NCI-H345 (cell line): ENCODE measurements at places on chromosomes 7 and 10.
A peak's percentile ranks its signal among the peaks of the same experiment; 100 is the strongest.

DNA sequence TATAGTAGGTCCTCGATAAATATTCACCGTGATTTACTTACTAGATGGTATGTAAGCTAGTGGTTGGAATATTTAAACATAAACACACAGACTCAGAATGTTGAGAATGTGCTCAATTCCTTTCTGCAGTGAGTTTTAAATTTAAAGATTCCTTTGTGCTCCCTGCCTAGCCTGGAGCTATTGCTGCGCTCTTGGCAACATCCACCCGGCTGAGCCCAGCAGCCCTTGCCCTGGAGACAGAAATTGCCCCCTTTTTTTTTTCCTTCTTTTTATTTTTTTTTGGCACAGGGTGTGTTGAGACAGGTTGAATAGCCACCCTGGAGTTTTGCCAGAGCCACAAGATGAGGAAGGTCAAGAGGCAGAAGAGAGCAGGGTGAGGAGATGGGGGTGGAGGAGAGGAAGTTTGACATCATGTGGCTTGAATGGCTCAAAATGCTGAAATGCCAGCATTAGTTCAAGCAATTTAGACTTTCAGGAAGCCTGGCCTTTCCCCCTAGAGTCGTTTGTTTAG is 180.8 kb downstream of the PRKCQ start:
- no peak for DNase-seq

GRCh38 chr7:28169230-28169629 is 11.4 kb downstream of the JAZF1 start:
- no peak for DNase-seq

DNA sequence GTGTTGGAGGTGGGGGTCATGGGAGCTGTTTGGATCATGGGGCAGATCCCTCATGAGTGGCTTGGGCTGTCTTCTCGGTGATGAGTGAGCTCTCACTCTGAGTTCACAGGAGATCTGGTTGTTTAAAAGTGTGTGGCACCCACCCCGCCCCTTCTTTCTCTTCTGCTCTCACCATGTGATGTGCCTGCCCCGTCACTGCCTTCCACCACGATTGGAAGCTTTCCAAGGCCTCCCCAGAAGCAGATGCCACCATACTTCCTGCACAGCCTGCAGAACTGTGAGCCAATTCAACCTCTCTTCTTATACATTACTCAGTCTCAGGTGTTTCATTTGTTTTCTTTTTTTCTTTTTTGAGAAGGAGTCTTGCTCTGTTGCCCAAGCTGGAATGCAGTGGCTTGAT is 170.0 kb downstream of the PTPN20 start:
- no peak for DNase-seq

- DNase-seq, result peak; percentile 52
Observed at GRCh38 chr10:113099431-113100183, 149.6 kb downstream of the TCF7L2 start.

DNA sequence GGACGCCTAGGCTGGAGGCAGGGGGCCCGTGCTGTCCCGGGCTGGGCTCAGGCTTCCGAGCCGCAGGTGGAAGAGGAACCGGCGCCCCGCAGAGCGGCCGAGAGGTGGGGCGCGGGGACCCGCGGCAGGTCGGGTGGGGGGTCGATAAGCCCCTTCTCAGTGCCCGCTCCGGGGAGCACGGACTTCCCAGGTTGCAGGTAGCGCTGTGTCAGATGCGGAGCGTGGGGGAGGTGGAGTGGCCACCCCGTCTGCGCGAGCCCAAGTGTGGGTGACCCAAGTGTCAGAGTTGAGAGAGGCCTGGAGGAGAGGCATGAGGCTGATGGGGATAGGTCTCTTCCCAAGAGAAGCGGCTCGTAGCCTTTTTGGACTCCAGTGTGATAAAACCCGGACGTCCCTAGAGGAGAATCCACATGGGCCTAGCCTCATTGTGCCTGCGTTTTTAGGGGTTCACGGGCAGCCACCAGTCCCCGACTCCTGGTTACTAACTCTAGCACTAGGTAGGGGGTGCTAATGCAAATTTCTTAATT is 580 bp downstream of the EEPD1 start:
- peak; percentile 37 for DNase-seq

GRCh38 chr7:110309941-110310340 is 781.0 kb upstream of the LRRN3 start:
- DNase-seq, result no peak

DNA sequence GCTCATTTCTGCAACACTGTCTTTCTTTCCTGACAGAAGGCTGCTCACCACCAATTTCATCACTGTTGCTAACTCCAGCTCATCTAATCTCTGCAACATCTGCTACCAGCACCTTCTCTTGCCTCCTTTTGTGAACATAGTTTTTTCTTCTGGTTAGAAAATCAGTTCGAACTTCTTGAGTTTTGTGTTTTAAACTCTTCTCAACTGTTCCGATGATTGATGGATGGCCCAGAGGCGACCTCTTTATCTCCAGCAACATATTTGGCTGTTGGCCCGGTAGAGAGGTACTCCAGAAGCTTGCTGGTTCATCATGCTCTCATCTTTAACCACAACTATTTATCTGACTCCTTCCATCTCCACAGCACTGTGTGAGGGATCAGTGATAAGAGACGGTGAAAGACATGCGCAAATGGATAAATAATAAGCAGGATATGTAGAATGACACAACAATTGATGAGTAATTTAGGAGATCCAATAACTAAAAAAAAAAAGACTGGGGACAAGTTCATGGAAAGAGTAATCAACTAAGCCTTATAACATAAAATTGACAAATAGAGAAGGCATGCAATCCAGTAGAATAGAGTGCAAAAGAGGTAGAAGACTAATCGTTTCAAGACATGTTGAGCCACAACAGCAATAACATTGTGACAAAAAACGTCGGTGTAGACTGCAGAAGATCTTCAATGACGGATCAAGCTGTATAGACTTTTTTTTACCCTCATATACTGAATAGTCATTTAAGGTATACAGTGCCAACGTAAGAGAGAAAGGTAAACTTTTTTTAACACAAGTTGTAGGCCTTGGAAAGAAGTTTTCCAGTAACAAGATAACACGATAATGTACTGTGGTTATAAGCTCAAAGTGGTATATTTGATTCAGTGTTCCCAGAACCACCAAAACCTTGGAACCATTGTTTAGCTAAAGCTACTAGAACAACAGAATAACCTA is 152.2 kb downstream of the CRPPA start:
- DNase-seq, result no peak

- DNase-seq, result peak; percentile 66
Observed at GRCh38 chr7:28180364-28181147, at the start of gene JAZF1. Gene JAZF1, minus strand, starts transcription at chr7:28180795.

- DNase-seq, result peak; percentile 52
Observed at GRCh38 chr7:116672596-116673456, 830 bp downstream of the MET start.

GRCh38 chr10:102649797-102650654 is 5.7 kb downstream of the TRIM8 start:
- no peak for DNase-seq

- no peak for DNase-seq
Observed at GRCh38 chr10:11886851-11887250, 63.7 kb downstream of the PROSER2 start.

GRCh38 chr10:44870031-44870430 is 41.1 kb upstream of the TMEM72 start:
- DNase-seq, result no peak

DNA sequence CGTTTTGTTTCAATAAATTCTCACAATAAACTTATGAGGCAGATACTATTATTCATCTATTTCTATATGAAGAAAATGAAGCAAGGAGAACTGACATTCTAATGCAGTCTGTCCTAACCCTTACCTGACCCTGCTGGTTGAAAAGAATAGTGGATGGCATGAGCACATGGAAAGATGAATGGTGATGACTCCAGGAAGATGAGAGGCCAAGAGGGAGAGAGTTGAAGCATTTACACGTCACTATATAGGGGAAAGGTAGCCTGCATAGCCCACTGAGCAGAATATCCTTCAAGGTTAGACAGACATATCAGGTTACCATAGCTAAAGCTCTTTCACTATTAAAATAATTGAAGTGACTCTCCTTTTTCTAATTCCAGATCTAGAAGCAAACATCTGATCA is 163.9 kb upstream of the CDK1 start:
- DNase-seq, result no peak

DNA sequence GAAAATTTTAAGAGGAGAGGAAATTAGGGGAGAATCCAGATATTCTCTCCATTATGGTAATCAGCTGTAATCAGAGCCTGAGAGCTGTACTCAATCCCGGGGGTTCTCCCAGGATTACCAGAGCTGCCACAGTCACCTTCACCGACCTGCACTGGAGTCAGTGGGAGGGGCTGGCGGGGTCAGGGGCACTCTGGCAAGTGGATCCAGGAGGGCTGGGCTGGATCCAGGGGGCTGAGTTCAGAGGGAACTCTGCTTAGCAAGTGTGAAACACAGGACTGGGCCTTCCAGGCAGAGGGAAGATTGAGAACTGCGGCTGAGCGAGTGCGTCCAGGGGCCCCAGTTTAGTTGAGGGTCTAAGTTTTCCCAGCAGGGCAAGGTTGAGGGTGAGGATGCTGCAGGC is 89.2 kb downstream of the BMS1 start:
- no peak for DNase-seq

- no peak for DNase-seq
Observed at GRCh38 chr7:48518092-48518491, 346.8 kb downstream of the ABCA13 start.

GRCh38 chr7:11760372-11760771 is 71.6 kb downstream of the THSD7A start:
- DNase-seq, result peak; percentile 81

GRCh38 chr10:43825421-43825820 is 176.7 kb upstream of the ZNF32 start:
- no peak for DNase-seq

DNA sequence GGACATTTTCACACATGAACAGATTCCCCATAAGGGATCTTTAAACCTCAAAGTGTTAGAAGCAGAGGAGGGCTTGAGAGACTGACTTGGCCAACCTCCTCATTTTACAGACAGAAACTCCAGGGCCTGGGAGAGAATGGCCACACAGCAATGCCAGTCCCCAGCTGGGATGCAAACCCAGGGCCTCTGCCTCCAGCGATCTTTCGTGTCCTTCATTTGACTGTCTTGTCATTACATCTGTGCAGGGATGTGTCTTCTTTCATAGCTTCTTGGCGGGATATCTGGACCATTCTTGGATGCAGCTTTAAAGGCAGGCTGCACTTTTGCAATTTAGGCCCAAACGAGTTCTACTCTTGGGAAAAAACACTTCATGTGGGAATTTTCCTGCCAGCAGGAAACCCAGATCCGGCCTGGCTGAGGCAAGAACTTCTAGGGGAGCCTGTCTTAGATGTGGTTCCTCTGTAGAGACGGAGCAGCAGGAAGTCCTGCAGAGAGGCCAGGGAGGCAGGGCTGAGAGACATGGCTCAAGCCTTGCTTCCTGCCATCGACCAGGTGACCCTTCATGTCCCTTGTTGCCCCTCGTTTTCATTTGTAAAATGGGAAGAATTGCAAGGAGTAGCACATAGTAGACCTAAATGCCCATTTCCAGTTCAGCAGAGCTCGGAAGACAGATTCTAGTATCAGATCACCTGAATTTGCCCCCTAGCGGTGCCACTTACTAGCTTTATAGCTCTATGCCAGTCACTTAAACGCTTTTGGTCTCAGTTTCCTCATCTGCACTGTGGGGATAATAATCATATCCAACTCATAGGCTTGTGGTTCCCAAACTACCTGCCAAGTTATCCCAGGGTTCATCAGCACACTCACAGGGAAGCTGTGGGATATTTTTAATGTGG is 43.9 kb upstream of the SLC29A3 start:
- DNase-seq, result no peak

DNA sequence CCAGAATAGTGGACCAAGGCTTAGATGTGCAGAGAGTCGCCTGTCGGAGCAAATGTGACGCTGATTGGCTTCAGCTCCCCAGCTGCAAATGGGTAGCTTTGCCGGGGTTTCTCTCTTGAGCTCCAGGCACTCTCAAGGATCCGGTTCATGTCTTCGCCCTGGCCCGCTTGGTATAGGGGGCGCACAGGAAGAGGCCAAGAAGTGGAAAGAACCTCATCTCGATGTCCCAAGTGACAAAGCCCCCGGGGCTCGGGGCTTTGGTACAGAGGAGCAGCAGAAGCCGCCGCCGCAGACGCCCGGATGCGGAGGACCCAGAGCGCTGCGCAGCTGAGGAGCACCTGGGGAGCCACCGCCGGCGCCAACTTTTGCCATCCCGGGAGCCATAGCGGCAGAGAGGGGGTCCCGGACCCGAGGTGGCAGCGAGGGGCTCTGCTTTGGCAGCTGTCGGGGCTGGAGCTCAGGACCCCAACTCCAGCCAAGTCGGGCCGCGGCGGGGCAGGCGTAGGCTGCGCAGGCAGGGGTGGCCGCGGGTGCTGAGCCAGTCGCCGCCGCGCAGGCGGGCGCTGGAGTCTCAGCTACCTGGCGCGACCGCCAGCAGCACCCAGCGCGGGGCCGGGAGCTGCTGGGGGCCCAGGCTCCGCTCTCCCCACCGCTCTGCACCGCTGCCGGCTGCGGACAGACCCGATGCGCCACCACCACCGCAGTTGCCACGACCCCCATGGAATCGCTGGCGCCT is 466.6 kb downstream of the XPNPEP1 start:
- DNase-seq, result no peak

DNA sequence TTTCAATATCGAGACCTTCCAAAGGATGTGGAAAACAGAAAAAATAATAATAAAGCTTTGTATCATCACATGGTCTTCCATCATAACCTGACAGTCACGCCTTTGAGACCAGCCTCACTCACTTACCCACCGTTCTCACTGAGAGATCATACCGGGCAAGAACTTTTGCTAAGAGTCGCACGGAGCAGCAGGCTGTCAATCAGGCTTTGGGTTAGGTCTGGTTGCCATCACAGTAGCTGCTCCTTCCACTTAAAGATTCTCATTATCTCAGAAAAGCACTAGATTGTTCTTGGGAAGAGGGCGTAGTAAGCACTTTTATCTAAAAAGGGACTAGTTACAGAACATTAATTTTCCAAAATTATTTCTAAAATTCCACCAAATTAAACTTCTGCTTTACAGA is 2.0 kb downstream of the RELN start:
- DNase-seq, result no peak

- DNase-seq, result no peak
Observed at GRCh38 chr7:51175992-51176388, 140.6 kb downstream of the COBL start.

DNA sequence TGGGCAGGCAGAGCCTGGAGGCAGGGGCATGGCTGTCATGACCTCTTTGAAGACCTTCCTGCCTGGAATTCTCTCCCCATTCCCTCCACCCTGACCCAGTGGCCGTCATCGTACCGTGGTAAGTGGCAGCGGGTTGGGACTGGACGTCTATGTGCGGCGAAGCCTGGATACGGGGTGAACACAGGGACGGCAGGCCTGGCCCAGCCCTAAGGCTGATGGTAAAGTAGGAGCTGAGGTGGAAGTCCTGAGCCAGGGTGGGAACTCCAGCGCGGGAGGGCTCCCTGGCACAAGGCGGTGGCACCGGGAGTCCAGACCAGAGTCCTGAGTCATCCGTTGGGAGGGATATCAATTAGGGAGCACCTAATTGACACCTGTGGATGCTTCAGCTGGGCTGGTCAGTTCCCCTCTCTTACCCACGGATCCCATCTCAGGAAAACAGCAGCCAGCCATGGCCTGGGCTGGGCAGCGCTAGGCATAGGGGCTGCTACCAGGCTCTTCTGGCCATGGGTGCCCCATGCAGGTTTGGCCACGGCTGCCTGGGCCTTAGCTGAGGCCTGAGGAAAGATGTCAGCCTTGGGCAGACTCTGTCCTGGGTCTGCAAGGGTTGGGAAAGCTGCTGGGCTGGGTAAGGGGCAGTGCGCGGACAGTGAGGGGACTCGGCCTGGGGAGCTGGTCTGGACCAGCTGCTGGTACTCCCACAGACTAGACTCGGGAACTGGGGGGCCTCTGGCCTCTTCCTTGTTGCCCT is 3.3 kb downstream of the PPIF start:
- DNase-seq, result no peak

GRCh38 chr10:22626784-22627183 is 87.6 kb downstream of the PIP4K2A start:
- DNase-seq, result no peak
